ENCODE measurements at places on chromosomes 13 and 19. TPM values are rescaled to one million over a fixed set of nuclear protein-coding genes. Genes with fewer than 3 reads are reported as not detected.
A peak's percentile ranks its signal among the peaks of the same experiment; 100 is the strongest.

DNA sequence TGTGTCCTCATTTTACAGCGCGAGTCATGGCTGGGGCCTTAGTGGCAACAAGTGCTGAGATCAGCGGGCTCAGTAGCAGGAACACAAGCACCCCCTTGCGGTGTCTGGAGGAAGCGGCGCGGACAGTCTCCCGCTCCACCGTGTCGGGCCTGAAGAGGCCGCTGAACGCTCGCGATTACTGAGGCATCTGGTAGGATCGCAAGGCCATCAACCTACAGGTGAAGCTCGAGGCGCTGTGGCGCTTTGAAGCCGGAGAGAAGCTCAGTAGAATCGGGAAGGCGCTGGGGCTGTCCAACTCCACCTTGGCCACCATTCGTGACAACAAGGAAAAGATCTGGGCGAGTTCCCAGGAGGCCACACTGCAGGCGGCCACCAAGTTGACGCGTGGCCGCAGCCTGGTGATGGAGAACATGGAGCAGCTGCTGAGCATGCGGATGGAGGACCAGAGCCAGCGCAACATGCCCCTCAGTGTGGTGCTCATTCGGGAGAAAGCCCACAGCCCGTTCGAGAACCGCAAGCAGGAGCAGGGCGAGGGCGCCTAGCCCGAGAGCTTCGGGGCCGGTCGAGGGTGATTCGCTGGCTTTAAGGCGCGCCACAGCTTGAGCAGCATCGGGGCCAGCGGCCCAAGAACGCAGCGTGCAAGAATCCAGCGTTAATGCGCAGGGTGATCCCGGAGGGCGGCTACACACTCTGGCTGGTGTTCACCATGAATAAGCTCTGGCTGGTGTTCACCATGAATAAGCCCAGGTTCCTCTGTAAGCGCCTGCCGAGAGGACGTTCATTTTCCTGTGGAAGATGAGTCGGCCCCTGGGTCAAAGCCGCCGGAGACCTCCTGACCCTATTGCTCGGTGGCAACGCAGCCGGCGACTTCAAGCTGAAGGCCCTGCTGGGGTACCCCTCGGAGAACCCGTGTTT, 8.3 kb upstream of the MZF1 start:
- no peak for DNase-seq

The POU2F2 gene
- not detected for total RNA-seq

The MBD3L2 gene
- not detected for total RNA-seq

The KIR2DL1 gene
- not detected for total RNA-seq

The IGFL1 gene
- total RNA-seq, result not detected

- no peak for DNase-seq
Measured at GRCh38 chr13:25172303-25172630, 179 bp upstream of the AMER2 start.

GRCh38 chr19:54434873-54435214, 14.2 kb upstream of the LENG8 start:
- no peak for DNase-seq

GRCh38 chr19:58575183-58576041, 2.3 kb upstream of the MZF1 start:
- peak; percentile 94 for DNase-seq

GRCh38 chr13:109968876-109969577, 182.6 kb upstream of the IRS2 start:
- no peak for DNase-seq

The FPR3 gene
- not detected for total RNA-seq

GRCh38 chr13:38167164-38167822, 182.4 kb upstream of the UFM1 start:
- DNase-seq, result no peak

The TEX29 gene
- total RNA-seq, result not detected

DNA sequence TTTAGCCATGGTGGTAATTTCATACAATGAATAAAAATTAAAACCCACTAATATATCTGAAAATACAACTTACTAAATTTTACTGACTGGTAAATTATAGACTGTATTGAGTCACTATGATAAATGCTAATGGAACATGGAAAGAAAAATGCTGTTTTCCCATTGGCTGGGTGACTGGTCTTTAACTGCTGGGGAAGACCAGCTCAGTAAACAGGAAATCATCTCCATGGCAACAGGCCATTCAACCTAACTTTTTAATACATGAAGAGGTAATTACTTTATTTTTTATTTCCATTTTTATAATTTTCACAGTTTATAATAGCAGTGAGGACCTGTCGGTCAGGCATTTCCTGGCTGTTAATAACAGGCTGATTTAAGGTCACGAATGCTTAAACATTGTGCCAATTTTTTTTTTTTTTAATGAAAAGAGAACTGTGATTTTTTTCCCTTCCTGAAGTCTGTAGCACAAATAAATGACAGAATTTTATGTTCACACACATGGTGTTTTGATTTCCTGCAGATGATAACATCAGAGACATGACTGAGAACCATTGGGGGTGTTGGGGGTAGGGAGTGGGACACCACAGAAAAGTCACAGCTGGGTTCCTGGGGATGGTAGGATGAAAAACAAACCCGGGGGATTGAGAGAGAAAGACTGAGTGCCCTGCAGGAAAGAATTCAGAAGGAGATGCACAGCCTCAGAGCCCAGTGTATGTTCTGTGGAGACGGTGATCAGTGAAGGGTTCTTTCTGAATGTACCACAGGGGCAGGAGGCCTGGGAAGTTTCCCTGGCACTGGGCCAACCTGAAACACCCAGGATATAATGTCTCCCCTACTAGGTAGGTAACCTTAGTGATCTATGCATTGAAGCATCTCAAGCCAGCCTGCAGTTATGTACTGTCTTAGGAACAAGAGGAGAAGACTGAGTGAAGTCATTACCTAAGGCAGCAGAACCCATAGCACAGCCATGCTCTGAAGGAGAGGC, 297.1 kb downstream of the COG6 start:
- DNase-seq, result no peak

- no peak for DNase-seq
Measured at GRCh38 chr13:75360170-75360569, 121.8 kb downstream of the TBC1D4 start.

The FZR1 gene
- total RNA-seq, result 20.8 TPM

The SLC5A5 gene
- total RNA-seq, result not detected

DNA sequence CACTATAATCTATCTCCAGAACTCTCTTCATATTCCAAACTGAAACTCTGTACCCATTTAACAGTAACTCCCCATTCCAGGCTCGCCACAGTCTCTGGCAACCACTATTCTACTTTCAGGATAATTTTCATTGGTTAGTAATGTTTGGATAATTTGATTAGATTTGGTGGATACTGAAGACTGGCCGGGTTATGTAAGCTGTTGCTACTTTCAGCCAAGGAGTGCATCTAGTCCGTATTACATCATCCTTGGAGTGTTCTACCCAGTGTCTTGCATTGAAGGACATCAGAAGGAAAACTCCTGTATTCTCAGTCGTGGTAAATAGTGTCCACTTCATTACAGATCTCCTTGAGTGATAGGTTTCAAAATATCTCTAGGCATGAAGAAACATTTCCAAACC, 60.5 kb downstream of the PCCA start:
- no peak for DNase-seq

GRCh38 chr13:29540334-29540733, 55.2 kb downstream of the SLC7A1 start:
- no peak for DNase-seq

GRCh38 chr19:49327878-49328544, 3.0 kb upstream of the SLC6A16 start:
- peak; percentile 18 for DNase-seq

The UQCR11 gene
- total RNA-seq, result 192 TPM

- no peak for DNase-seq
Measured at GRCh38 chr13:97257228-97257755, 35.2 kb downstream of the MBNL2 start.

- no peak for DNase-seq
Measured at GRCh38 chr13:100811024-100811865, 136.7 kb upstream of the TMTC4 start.

DNA sequence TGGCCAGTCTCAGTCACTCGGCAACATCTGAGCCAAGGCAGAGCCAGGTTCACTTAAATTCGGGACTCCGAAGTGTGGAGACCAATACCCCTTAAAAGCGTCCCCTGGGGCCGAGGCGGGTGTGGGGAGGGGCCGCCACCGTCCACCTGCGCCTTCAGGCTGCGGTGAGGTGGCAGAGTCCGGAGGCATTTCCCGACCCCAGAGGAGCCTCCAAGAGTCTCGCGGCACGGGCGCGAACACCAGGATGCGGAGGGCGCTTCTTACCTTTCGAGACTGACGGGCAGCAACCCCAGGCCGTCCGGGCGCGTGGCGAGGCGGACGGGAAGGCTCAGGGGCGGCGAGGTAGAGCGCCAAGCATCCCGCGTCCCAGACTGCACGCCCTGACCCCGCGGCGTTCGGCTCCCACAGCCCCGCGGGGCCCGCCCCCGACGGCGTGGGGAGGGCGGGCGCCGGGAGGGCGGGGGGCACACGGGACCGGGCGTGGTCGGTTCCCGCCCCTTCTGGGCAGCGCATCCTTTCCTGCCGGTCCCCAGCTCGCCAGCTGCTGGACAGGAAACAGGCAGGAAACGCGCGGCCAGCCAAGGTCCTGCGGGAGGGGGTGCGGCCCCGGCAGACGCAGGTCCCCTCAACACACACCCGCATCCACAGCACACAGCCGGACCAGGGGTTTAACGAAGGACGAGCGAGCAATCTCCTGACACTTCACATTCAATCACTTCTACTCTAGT, at the start of gene THSD1:
THSD1 (minus strand) TSS at position 406 of the 728 bp plus-strand sequence. CDS start 3,572 bp downstream, outside the sequence.
- DNase-seq, result peak; percentile 84

GRCh38 chr19:32367063-32367462, 21.7 kb downstream of the ZNF507 start:
- DNase-seq, result no peak

The TMEM150B gene
- total RNA-seq, result not detected

The IPO5 gene
- total RNA-seq, result 165 TPM

DNA sequence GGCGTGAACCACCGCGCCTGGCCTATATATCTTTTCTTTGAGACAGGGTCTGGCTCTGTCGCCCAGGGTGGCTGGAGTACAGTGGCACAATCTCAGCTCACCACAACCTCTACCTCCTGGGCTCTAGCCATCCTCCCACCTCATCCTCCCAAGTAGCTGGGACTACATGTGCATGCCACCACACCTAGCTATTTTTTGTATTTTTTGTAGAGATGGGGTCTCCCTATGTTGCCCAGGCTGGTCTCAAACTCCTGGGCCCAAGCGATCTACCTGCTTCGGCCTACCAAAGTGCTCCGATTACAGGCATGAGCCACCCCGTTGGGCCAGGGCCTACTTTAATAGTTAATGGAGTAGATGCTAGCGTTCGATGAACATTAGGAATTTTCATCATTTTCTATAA, 3.4 kb downstream of the TNPO2 start:
- no peak for DNase-seq

GRCh38 chr13:92963029-92963428, 263.6 kb upstream of the GPC6 start:
- DNase-seq, result no peak

DNA sequence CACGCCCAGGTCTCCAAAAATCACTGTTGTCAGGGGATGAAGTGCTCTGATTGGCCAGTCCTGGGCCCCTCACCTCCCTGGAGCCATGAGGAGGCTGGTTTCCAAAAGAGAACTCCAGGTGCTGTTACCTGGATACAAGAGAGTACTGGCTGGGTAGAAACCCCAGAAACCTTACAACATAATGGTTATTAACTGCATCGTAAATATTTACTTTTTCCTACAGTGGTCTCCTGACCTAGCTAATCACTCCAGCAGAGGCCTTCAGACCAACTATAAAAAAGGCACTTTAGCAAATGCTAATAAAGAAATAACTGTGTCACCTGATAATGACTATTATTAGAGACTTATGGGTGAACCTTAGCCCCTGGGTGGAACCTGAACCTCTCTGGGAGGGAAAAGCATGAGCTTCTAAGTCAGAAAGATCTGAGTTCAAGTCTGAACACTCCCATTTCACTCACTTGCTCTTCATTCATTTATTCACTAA, 1.5 kb upstream of the IGSF23 start:
- no peak for DNase-seq

The HNRNPUL1 gene
- total RNA-seq, result 151 TPM

DNA sequence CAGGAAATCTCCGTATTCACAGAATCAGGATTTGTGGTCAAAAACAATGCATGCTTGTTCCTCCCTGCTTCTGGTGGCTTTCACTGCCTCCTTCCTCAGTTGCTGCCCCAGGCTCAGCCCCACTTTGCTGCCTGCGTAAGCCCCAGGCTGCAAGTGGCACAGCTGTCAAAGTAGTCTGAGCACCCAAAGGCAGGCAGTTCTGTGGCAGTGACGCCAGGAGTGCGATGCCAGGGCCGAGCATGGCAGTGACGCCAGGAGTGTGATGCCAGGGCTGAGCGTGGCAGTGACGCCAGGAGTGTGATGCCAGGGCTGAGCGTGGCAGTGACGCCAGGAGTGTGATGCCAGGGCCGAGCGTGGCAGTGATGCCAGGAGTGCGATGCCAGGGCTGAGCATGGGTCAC, 77.3 kb upstream of the GPR183 start:
- DNase-seq, result no peak

The ZNF443 gene
- 3.2 TPM for total RNA-seq

The MADCAM1 gene
- not detected for total RNA-seq

The KIR2DL3 gene
- total RNA-seq, result not detected

DNA sequence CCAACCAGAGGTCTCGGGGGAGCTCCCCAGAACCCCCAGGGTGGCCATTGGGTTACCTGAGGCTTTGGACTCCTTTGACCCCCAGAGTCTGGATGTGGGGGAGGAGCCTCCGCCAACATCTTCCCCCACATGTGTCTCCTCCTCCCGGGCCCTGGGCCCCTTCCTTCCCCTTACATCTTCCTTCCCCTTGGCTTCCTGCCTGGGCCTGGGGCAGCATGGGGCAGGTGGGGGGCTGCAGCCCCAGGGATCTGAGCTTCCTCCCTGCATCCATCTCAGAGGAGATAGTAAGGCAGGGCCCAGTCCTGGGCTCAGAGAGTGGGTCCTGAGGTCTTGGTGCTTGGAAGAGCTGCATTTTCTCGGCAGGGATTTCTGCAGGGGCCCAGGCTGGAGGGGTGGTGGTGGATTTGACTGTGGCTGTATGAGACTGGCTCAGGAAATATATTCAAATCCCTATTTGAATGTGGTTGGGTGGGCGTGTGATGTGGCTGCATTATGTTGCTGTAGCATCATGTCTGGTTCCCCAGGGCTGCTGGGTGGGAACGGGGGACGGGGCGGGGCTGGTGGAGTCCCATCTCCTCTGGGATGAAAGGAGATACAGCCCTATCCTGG, 919 bp downstream of the VAV1 start:
- DNase-seq, result no peak

DNA sequence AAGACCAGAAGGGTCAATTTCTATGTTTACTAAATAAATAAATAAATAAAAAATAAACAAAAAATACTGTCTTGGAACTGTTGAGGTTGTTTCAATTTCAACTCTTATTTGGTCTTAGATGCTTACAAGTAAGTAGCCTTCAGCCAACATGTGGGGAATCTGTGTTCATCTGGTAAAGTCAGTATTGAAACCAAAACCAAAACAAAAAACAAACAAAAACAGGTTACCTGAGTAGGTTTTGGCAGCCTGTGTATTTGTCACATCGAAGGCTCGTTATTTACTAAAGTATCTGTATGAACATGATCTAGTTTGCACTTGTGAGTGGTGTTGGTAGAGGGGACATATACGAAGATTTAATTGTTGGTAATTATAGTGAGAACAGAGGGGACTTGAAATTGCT, 471.5 kb downstream of the SLITRK5 start:
- DNase-seq, result no peak

The NLRP5 gene
- not detected for total RNA-seq

The MAG gene
- total RNA-seq, result not detected

GRCh38 chr13:107665926-107666458, 549.3 kb downstream of the LIG4 start:
- no peak for DNase-seq

- no peak for DNase-seq
Measured at GRCh38 chr13:28094306-28094705, 6.1 kb downstream of the FLT3 start.

- peak; percentile 70 for DNase-seq
Measured at GRCh38 chr19:6736169-6736916, 1.0 kb downstream of the GPR108 start.

The NCAN gene
- total RNA-seq, result 0.07 TPM

Measured in MG63 (cell line).